COR-L47 (cell line): ENCODE measurements at places on chromosomes 4 and X.

DNA sequence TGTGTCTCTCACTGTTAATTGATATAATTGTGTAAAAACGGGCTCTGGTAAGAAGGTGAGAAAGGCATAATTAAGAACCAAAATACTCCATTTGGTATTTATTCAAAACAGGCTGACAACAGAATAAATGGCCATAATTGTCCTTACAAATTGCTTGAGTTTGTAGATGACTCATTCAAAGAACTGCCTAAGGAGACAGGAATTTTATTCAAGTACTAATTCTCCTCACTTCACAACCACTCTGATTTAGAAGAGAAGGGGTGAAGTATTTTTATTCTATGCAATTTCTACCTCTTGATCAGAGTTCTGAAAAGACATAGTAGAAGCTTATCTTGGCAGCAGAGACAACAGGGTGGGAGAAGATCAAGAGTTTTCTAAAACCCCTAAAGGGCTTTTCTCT, 43.1 kb downstream of the ATP11C start:
- DNase-seq, result no peak

GRCh38 chr4:165839615-165840333, 33.3 kb upstream of the TLL1 start:
- DNase-seq, result no peak

- DNase-seq, result no peak
These were observed 32.7 kb upstream of the NKRF start for GRCh38 chrX:119638725-119639471.

DNA sequence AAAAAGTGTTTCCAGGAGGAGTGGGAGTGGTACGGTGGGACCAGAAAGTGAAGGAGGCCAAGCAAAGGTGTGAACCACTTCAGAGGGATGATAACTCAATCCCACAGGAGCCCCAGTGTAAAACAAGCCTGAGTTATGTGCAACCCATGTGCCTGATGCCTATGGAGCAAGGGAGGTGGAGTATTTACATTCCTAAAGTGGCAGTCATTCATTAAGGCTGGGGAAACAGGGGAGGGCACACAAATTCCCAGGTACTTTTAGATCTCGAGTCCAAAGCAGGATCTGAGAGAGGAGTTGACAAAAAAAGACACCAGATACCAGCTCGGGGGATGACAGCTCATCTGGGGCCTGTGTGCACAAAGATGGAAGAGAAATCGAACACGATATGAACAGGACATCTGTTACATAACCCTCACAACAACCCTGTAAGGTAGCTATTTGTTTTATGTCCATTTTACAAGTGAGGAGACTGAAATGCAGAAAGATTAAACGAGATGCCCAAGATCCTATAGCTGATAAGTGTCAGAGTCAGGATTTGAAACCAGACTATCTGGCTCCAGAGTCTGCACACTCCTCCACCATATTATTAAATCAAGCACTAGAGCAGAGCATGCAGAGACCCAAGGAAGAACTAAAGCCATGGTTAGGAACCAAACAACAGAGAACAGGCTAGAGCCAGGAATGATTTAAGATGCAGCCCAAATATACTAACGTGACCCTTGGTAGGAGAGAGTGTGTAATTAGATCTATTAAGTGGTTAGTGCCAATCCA, 91.9 kb upstream of the MAPK10 start:
- DNase-seq, result no peak

DNA sequence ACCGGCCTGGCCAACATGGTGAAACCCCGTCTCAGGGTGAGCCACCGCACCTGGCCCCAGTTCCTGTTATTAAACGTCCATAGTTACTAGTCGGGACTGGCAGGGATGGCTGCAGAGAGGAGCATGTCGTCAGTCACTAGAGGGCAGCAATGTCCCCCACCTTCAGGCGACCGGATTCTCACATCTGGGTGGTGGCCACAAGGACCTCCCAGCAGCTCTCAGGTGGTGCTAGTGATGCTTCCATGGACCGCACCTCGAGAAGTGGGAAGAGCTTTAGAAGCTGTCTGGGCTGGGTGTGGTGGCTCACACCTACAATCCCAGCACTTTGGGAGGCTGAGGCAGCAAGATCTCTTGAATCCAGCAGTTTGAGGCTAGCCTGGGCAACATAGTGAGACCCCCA, 13.3 kb upstream of the IL3RA start:
- no peak for DNase-seq
